ENCODE measurements at places on chromosomes 3 and 15. TPM values are rescaled to one million over a fixed set of nuclear protein-coding genes. Genes with fewer than 3 reads are reported as not detected.

Gene SPG11
- total RNA-seq: 74.4 TPM

Gene FBXW12
- not detected for total RNA-seq

Gene TMC3
- not detected for total RNA-seq

Gene WDR76
- total RNA-seq: 6.7 TPM

Gene IRAK2
- total RNA-seq: 14.6 TPM

Gene GOLGA6L6
- total RNA-seq: 0.10 TPM

Gene HESX1
- total RNA-seq: 0.52 TPM

Gene STAG1
- 40.0 TPM for total RNA-seq

Gene KBTBD13
- under 0.01 TPM for total RNA-seq
